Hindlimb muscle (tissue), 1 donor: ENCODE measurements at places on chromosomes 7 and 10.
A peak's percentile ranks its signal among the peaks of the same experiment; 100 is the strongest.

GRCh38 chr7:70520611-70521010 is 611.3 kb upstream of the GALNT17 start:
- no peak for DNase-seq

DNA sequence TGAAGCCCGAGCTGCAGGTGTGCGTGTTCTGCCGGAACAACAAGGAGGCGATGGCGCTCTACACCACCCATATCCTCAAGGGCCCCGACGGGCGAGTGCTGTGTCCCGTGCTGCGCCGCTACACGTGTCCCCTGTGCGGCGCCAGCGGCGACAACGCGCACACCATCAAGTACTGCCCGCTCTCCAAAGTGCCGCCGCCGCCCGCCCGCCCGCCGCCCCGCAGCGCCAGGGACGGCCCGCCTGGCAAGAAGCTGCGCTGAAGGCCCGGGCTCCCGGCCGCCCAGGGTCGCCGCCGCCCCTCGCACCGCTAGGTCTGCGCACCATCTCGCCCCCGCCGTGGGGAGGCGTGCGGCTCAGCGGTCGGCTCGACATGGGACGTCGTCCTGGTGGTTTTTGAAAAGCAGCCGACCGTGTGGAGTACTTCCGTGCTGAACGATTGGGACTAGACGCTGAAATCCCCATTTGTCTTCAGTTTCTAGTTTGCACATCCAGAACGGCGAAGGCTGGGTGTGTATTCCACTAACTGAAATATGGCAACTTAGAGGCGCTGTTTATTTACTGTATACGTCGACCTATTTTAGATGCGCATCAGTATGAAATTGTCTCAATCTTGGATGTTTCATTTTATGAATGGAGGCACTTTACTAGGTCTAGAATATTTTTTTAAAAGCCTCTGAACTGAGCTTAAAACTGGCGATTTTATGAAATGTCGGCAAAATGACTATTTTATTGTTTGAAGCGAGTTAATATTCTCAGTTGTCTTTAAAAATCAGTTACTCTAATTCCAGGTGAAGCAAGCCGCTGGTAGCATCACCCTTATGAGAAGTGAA is 1.1 kb downstream of the NANOS1 start:
- peak; percentile 45 for DNase-seq

GRCh38 chr10:35375091-35375765 is 38.9 kb downstream of the CCNY start:
- DNase-seq = no peak

DNA sequence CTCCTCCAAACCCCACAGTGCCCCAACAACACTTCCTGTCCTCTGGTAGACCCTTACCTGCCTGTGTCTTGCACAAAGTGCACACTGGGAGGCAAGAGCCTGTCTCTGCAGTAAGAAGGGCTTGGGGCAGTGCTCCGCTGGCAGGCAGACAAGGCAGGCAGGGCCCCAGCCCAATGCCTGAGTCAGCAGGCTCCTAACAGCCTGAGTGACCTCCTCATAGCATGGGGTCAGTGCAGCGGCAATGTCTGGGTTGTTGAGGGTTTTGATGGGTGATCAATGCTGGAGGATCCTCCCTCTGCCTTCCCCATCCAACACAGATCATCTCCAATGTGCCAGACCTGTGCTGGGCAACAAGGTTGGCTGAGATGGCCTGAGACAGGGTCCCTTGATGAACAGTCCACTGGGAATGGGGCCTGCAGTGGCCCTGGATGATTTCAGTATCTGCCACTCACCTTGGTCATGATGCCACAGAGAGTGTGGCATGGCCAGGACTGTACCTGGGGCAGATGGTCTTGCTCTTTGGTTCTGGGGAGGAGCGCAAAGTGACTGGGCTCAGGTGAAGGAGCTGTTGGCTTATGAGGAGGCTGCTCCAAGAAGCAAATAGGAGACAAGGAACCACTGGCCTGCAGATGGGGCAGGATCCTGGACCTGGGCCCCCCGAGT is 55.6 kb upstream of the CAMK2B start:
- no peak for DNase-seq

DNA sequence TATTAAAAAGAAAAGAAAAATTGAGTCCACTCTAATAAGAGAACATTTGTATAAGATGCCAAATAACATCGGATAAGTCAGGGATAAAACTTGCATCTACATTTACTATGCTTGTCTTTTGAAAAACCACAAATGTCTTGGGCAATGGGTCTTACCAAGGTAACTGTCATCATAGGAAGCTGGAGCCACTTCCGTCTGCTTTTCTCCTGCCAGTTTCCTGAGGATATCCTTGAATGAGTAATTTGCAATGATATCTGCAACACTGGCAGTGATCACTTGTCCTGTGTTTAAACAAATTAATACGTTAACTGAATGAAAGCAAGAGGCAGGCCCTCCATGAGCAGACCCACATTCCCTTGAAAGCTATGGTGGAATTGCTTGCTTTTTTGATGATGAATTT is 47.3 kb downstream of the ITGA8 start:
- no peak for DNase-seq

- no peak for DNase-seq
Observed at GRCh38 chr10:42981358-42982236, 95.3 kb upstream of the RET start.

DNA sequence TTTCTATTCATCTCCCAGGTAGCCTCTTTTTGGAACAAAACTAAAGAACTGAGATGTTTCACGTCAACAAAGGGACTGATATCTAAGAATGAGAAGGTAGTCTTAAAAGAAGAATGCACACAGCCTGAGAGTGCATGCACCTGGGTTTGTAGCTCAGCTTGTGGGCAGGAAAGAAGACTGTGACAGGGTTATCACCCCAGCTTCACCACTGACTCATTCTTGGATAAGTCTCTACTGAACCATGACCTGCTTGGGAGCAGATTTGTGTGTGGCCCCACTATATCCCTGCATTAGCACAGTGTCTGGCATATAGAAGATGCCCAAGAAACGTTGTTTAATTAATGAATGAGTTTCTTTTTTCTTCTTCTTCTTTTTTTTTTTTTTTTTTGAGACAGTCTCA is 187.5 kb downstream of the GPAM start:
- DNase-seq = no peak

GRCh38 chr7:158609313-158609974 is 21.8 kb upstream of the PTPRN2 start:
- DNase-seq = no peak

- DNase-seq = no peak
Observed at GRCh38 chr7:55113760-55114540, 95.1 kb downstream of the EGFR start.

GRCh38 chr7:3280445-3280844 is 20.6 kb upstream of the SDK1 start:
- no peak for DNase-seq

DNA sequence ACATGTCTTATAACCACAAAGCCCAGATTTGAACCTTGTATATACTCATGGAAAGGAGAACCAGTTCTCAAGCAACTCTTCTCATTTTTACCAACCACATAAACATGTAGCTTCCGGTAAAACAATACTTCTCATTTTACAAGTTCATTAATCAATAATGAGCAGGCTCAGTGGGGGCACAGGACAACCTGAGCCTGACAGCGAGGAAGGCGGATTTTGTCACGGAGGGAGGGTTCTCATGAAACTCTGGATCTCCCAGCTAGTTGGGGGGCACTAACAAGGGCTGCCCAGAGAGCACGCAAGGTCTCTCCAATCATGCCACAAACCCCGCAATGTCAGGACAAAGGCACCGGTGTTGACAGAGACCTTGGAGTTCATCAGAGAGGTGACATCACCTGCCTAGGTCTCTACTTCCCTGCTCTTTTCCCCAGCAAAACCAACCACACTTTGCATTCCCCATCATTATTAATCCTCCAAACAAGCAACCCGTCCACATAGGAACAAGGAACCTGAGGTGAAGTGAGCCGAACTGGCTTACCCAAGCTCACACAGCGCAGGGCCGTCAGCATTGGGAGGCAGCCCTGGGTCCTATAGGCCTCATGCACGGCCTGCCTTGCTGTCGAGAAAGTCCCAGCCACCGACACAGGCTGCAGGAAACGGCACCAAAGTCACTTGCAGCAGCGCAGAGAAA is 192.1 kb upstream of the KLF14 start:
- DNase-seq = no peak

- DNase-seq = no peak
Observed at GRCh38 chr7:23969443-23969842, 259.4 kb downstream of the STK31 start.

GRCh38 chr7:100943693-100944092 is 5.6 kb upstream of the MUC3A start:
- DNase-seq = no peak

- DNase-seq = no peak
Observed at GRCh38 chr7:28564755-28565374, 152.5 kb downstream of the CREB5 start.

- no peak for DNase-seq
Observed at GRCh38 chr7:145478541-145478940, 638.1 kb upstream of the CNTNAP2 start.

GRCh38 chr7:12064586-12065127 is 146.4 kb upstream of the TMEM106B start:
- no peak for DNase-seq

GRCh38 chr7:20783700-20784387 is 2.8 kb downstream of the SP8 start:
- DNase-seq = no peak

DNA sequence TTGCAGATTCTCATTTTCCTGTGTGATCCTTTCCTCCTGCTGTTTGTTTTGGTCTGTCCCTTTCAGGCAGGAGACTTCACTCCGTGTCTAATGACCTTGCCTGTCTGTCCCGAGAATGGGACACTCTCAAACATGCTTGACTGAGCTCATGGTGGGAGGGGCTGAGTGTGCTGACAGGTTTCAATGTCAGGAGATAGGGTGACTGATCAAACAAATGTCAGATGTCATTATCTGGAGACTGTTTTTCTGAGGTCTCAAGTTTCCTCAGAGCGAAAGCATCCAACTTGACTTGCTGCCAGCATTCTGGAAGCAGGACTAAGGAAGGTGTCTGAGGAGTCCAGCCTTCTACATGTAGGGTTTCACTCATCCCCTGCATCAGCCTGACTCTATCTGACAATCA is 228.8 kb upstream of the KIAA1217 start:
- DNase-seq = no peak

DNA sequence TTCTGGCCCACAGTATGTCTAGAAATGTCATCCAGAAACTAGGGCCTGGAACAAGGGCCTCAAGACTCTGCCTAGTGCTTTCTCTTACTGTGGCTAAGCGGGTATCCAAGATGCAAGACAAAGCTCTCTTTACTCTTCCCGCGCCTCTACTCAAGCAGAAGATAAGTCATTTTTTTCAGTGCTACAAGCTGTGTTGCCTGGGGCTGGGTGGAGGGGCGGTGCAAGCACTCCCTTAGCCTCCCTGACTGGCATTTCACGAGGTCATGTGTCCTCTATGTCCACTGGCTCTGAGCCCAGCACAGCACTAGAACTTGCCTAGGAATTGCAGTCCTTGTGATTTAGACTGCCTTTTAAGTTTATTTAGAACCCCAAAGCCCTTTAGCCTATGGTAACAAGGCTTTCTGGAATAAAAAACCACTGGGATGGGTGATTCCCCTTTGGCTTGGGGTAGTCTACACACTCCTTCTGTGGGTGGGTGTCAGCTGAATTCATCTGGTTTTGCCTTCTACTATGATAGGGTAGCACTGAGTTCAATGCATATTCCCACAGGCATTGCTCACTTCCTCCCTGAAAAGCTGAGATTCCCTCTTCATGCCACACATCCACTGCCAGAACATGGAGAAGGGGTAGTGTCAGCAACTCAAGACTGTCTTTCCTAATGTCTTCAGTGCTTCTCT is 371.8 kb upstream of the KCND2 start:
- no peak for DNase-seq

GRCh38 chr7:2701832-2702593 is 14.0 kb downstream of the AMZ1 start:
- no peak for DNase-seq

- no peak for DNase-seq
Observed at GRCh38 chr10:108801775-108802517, 1121.4 kb downstream of the XPNPEP1 start.

- peak; percentile 29 for DNase-seq
Observed at GRCh38 chr10:120456626-120457430, at the start of gene PLPP4. TSS of gene PLPP4 (plus strand) at chr10:120457227. CDS start at chr10:120457306, 79 bp downstream.

- DNase-seq = no peak
Observed at GRCh38 chr10:78919181-78919966, 149.4 kb upstream of the ZMIZ1 start.

GRCh38 chr7:141649865-141650634 is 51.9 kb downstream of the DENND11 start:
- DNase-seq = peak; percentile 69

DNA sequence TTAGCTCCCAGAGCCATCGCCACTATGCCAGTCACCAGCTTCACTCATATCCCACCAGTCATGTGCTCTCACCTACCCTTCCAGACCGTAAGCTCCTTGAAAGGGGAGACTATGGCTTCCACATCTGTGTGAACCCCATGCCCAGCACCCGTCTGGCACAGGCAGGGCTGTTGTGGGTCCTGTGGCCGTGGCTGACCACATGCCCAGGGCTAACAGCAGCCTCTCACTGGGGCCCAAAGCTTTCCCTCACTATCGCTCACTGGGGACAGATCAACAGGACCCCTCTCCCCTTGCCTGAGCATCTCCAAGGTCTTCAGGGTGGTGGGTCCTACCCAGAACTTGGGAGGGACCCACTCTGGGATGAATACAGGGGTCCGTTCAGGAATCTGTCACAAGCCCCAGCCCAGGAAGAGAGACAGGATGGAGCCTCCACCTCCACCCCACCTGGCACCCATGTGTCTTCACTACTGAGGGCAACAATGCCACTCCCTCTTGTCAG is 303.9 kb downstream of the GRID1 start:
- no peak for DNase-seq

DNA sequence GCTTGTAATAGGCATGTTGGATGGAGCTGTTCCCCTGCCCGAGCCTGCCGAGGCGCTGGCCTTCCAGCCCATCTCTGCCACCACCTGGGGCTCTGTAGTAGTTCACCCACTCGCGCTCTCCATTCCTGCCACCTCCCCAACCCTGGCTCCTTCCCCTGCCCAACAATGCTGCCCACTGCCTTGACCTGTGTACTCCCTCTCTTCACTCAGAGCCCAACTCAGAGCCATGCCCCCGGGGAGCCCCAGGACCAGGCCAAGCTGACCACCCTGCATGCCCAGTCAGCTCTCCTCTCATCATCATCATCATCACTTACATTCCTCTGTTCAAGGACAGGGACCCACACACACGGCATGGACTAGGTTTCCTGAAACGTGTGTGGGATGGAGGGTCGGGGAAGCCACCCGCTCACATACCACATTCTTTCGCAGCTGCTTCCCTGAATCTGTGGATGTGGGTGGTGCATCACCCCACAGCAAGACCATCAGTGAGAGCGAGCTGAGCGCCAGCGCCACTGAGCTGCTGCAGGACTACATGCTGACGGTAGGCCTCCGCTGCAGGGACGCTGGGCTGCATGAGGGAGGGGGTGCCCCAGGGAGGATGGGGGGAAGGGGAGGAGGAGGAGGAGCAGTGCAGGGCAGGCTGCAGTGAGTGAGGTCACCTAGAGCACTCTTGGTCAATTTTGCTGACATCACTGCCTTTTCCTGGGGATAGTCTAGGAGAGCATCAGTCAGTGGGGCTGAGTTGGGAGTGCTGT is 15.6 kb downstream of the NACAD start:
- DNase-seq = no peak

GRCh38 chr10:34244756-34245484 is 570.2 kb downstream of the PARD3 start:
- no peak for DNase-seq
